ENCODE measurements at places on chromosomes 1 and 21.

- no peak for DNase-seq
Measured at GRCh38 chr1:154547105-154547732, 11.2 kb downstream of the UBE2Q1 start.

GRCh38 chr1:41842326-41842725 lies 76.4 kb downstream of the HIVEP3 start:
- DNase-seq = no peak

DNA sequence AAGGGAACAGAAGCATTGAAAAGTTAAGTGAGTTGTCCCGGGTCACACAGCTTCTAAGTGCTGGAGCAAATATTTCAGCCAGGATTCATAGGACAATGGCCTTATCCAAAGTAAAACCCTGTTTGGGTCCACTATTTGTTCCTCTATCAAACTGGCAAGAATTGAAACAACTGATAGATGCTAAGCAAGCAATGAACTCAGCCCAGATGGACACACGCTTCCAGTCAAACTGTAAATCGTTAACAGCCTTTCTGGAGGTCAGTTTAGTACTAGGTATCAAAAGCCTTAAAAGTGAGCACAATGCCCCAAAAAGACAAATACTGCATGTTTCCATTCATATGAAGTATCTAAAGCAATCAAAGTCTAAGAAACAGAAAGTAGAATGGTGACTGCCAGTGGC lies 779 bp upstream of the SVBP start:
- no peak for DNase-seq

GRCh38 chr1:223444411-223444810 lies 51.2 kb downstream of the CCDC185 start:
- no peak for DNase-seq

GRCh38 chr1:113247782-113248181 lies 142.5 kb upstream of the MAGI3 start:
- no peak for DNase-seq

DNA sequence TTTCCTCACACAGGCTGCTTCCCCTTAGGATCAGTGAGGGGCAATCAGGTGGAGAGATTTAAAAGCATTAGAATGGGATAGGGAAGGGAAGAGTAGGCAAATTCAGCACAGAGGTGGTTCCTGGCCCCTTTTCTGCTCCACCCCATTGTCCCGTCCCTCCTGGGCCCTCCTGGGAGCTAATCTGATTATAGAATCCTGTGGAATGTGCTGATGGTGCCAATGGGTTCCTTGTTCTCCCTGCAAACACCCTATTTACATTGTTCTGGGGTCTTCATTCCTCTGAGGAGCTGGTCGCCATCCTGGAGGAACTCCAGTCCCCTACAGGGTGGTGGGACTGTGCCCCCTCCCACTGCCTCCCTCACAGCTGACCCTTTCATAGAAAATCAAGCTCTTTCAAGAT lies 34.4 kb upstream of the LRP8 start:
- DNase-seq = no peak

All from activated naive CD4-positive, alpha-beta T cell treated with anti-CD3 and anti-CD28 coated beads, Interleukin-2, amount 50 U/mL, for 16 hours (primary cell).